Activated CD8-positive, alpha-beta memory T cell treated with anti-CD3 and anti-CD28 coated beads, Interleukin-2, amount 10 ng/mL, durations not matched to agents 7 days and 5 days (primary cell): ENCODE measurements at places on chromosomes 2 and 18. TPM values are rescaled to one million over a fixed set of nuclear protein-coding genes. Genes with fewer than 3 reads are reported as not detected.

GRCh38 chr18:2150566-2150965 is 420.7 kb downstream of the METTL4 start:
- DNase-seq, result no peak
- H3K4me3 ChIP-seq, result no peak overlapping the region
- H3K27ac ChIP-seq, result no peak overlapping the region
- no peaks in the 10 kb centered on the region for H3K36me3 ChIP-seq
- H3K4me1 ChIP-seq, result no peaks in the 10 kb centered on the region
- peaks cover 8% of the 10 kb centered on the region for H3K27me3 ChIP-seq

- H3K4me1 ChIP-seq, result peaks cover 4% of the 10 kb centered on the region
- no peak overlapping the region for H3K4me3 ChIP-seq
- peaks cover 29% of the 10 kb centered on the region for H3K36me3 ChIP-seq
- H3K27ac ChIP-seq, result no peak overlapping the region
- no peaks in the 10 kb centered on the region for H3K27me3 ChIP-seq
Observed at GRCh38 chr18:36843784-36844183, 14.9 kb downstream of the KIAA1328 start.

DNA sequence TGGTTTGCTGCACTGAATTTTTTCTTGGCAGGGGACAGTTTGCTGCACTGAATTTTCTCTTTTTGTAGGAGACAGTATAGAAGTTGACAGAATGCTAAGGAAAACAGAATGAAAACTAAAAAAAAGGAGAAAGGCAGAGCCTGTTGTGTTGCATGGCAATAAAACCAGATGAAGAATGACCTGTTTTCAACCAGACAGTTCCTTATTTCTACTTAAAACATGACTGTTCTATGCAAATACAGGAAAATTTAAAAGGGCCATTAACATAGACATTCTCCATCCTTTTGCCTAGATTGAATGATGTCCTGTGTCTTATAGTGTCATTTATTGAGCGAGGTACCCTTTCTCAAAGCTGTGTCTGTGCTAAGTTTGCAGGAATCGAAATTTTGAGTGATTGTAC is 33.3 kb downstream of the ABI2 start:
- H3K27ac ChIP-seq, result no peak overlapping the region
- H3K4me3 ChIP-seq, result no peak overlapping the region
- H3K27me3 ChIP-seq, result no peaks in the 10 kb centered on the region
- no peaks in the 10 kb centered on the region for H3K4me1 ChIP-seq

- no peaks in the 10 kb centered on the region for H3K27me3 ChIP-seq
- no peak for DNase-seq
- no peaks in the 10 kb centered on the region for H3K36me3 ChIP-seq
- no peaks in the 10 kb centered on the region for H3K4me1 ChIP-seq
- no peak overlapping the region for H3K4me3 ChIP-seq
Observed at GRCh38 chr2:67234440-67234839, 162.7 kb upstream of the ETAA1 start.

GRCh38 chr2:30930716-30931115 is 123.5 kb upstream of the CAPN13 start:
- no peaks in the 10 kb centered on the region for H3K27me3 ChIP-seq
- peaks cover 2% of the 10 kb centered on the region for H3K4me1 ChIP-seq
- DNase-seq, result no peak
- no peak overlapping the region for H3K4me3 ChIP-seq
- no peaks in the 10 kb centered on the region for H3K36me3 ChIP-seq

TAF4B gene
- total RNA-seq, result 6.9 TPM

GRCh38 chr2:206846981-206847834 is 81.8 kb downstream of the FASTKD2 start:
- H3K4me1 ChIP-seq, result no peaks in the 10 kb centered on the region
- H3K27me3 ChIP-seq, result no peaks in the 10 kb centered on the region
- DNase-seq, result no peak
- no peaks in the 10 kb centered on the region for H3K36me3 ChIP-seq
- H3K27ac ChIP-seq, result no peak overlapping the region
- H3K4me3 ChIP-seq, result no peak overlapping the region

XDH gene
- total RNA-seq, result not detected

- no peaks in the 10 kb centered on the region for H3K27me3 ChIP-seq
- H3K4me3 ChIP-seq, result no peak overlapping the region
- no peaks in the 10 kb centered on the region for H3K36me3 ChIP-seq
Observed at GRCh38 chr2:174499371-174499770, 12.5 kb upstream of the GPR155 start.

DNA sequence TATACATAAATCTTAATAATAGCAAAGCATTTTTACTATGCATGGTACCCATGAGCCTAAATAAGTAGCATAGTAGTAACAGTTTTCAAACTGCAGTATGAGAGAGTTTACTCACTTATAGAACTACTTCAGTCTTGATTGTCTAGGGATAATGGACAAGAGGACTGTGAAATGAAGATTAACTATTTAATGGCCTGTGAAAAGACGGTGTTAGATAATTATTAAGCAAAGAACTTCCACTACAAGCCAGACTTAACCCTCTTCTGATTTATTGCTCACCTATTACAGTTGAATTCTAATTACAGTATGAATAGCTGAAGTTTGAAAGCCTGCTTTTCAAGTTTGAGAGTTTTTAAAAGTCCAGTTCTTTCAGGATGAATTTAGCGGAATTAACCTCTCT is 18.9 kb downstream of the PIK3C3 start:
- H3K27ac ChIP-seq, result no peak overlapping the region
- H3K36me3 ChIP-seq, result peaks cover 29% of the 10 kb centered on the region
- H3K4me1 ChIP-seq, result peaks cover 26% of the 10 kb centered on the region
- no peaks in the 10 kb centered on the region for H3K27me3 ChIP-seq
- no peak overlapping the region for H3K4me3 ChIP-seq
- no peak for DNase-seq

PPM1B gene
- 57.0 TPM for total RNA-seq

TMEM37 gene
- not detected for total RNA-seq

DNA sequence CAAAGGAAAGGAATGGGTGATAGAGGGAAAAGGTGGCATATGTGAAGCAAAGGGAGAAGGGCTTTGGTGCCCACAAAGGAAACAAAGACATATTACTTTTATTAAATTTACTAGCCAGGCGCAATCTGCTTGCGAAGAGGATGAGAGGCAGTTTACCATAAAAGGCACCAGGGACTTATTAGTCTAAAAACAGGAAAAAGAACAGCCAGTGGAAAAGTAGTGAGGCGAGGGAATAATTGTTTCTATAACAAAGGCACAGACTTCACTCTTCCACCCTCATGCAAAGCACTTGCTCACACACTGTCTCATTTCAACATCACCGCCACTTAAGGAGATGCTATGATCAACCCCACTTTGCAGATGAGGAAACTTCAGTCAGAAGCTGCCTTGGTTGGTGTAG is 210.5 kb downstream of the ALPK2 start:
- no peaks in the 10 kb centered on the region for H3K4me1 ChIP-seq
- no peak for DNase-seq
- H3K27me3 ChIP-seq, result peaks cover 12% of the 10 kb centered on the region

CYTIP gene
- 343 TPM for total RNA-seq

FER1L5 gene
- not detected for total RNA-seq

DNA sequence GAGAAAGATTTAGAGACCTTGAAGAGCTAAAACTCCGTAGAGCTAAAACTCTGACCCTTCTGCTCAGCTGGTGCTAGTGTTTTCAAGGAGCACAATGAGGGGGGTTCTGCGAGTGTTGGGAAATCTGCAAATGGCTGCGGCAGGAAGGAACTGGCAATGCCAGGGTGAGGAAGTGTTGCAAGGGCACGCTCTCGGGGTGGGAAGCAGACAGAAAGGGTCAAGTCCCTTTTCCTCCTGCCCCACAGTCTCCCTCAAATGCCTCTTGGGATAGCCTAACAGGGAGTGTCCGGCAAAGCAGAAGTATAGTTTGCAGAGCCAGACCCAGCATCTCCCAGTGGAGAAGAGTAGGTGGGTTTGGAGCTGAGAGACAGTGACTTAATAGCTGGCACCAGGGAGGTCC is 60.5 kb downstream of the NCAPH start:
- no peak overlapping the region for H3K27ac ChIP-seq
- no peak for DNase-seq
- no peaks in the 10 kb centered on the region for H3K36me3 ChIP-seq
- H3K27me3 ChIP-seq, result peaks cover 11% of the 10 kb centered on the region
- H3K4me1 ChIP-seq, result peaks cover 3% of the 10 kb centered on the region
- H3K4me3 ChIP-seq, result no peak overlapping the region

GRCh38 chr18:25370391-25370790 is 18.4 kb upstream of the ZNF521 start:
- no peaks in the 10 kb centered on the region for H3K4me1 ChIP-seq
- no peak overlapping the region for H3K4me3 ChIP-seq
- H3K27me3 ChIP-seq, result no peaks in the 10 kb centered on the region
- no peaks in the 10 kb centered on the region for H3K36me3 ChIP-seq
- no peak overlapping the region for H3K27ac ChIP-seq
- no peak for DNase-seq

GRCh38 chr2:100704711-100705110 is 115.2 kb upstream of the NPAS2 start:
- H3K27ac ChIP-seq, result no peak overlapping the region
- no peaks in the 10 kb centered on the region for H3K27me3 ChIP-seq
- H3K36me3 ChIP-seq, result no peaks in the 10 kb centered on the region
- H3K4me3 ChIP-seq, result no peak overlapping the region
- no peak for DNase-seq

DNA sequence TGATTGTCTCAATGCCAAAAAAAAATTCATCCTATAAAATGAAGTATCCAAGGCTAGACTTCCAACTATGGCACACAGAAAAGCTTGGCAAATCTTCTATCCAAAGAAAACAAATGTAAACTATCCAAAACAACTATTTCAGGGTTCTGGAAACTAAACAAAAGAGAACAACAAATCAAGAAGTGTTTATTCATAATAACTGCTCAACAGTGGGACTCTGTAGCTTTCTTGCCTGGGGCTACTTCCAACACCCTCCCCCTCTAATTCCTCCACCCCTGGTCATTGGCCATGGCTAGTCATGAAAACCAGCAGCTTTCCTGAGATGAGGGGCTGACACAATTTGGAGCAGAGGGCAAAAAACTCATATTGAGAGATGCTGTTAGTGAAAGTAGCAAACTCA is 107.0 kb downstream of the EXOC6B start:
- H3K27me3 ChIP-seq, result no peaks in the 10 kb centered on the region
- H3K27ac ChIP-seq, result no peak overlapping the region
- no peak overlapping the region for H3K4me3 ChIP-seq
- no peak for DNase-seq
- H3K36me3 ChIP-seq, result peaks cover 4% of the 10 kb centered on the region
- peaks cover 4% of the 10 kb centered on the region for H3K4me1 ChIP-seq

DNA sequence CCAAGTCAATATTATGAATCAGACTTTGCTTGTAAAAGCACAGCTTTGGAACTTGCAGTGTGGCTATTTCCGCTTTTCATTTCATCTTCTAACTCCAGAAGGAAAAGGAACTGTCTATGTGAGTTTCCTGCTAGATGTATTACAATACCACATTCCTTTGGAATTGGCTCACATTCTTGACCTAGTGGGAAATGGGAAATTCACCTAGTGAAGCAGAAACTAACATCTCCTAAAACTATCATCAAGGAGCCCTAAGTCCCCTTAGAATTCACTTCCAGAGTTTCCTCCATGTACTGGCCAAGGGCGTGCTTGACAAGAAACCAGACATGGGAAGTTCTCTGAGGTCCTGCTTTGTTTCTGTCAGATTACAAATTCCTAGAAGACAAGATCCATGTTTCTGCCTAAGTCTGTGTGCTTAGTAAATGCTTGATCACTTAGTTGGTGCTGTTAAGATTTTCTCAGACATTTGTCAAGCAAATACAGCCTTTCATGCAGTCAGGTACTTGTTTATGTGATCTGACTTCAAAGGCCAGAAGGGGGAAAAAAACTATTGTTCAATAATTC is 275.7 kb upstream of the FN1 start:
- no peak overlapping the region for H3K27ac ChIP-seq
- no peak for DNase-seq
- no peaks in the 10 kb centered on the region for H3K4me1 ChIP-seq
- no peak overlapping the region for H3K4me3 ChIP-seq
- no peaks in the 10 kb centered on the region for H3K36me3 ChIP-seq

DNA sequence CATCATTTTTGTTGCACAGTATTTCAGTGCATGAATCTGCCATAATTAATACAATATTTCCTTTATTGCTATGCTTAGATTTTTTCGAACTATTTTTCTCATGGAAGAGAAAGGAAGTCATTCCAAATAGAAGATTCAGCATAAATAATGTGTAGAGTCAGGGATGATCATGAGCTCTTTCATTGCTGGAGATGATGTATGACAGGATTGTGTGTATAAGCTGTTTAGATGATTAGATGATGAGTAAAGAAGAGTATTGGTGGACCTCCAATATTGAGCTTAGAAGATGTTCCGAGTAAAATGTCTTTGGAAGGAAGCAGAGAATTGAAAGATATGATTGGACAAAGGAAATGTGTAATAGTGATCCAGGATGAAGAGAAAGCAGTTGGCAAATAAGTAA is 364.5 kb downstream of the PARD3B start:
- no peaks in the 10 kb centered on the region for H3K27me3 ChIP-seq
- H3K4me3 ChIP-seq, result no peak overlapping the region
- no peaks in the 10 kb centered on the region for H3K4me1 ChIP-seq
